Stimulated activated CD4-positive, alpha-beta T cell treated with anti-CD3 and anti-CD28 coated beads, Interleukin-15, amount 100 ng/mL, for 1 hour (primary cell): ENCODE measurements at places on chromosomes 12 and 14.

DNA sequence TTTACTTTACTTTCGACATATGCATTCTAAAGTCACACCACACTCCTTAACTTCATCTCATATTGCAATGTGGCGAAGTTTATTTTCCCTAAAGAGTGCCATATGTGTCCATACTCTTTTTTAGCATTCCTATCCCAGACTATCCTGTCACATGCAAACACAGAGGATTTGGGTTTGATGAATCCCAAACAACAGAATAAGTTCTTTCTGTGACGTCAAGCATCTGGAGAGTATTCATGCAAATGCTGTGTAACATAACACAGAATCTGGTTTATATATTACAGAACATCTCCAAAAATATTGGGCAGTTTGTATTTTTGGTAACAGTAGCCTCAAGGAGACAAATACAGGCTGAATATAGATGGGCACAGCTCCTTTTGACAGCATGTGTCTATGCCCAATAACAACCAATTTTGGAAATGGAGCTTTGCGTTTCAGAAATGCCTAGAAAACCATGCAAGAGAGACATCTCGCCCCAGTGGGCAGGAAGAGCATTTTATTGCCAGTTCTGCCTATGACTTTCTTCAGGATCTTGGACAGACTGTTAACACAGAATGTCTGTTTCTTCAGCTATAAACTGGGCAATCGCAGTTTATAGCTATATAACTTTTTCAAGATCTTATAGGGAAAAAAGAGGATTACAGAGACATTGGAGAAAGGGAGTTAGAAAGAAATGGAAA, 190.8 kb downstream of the ADAMTS20 start:
- DNase-seq = no peak

DNA sequence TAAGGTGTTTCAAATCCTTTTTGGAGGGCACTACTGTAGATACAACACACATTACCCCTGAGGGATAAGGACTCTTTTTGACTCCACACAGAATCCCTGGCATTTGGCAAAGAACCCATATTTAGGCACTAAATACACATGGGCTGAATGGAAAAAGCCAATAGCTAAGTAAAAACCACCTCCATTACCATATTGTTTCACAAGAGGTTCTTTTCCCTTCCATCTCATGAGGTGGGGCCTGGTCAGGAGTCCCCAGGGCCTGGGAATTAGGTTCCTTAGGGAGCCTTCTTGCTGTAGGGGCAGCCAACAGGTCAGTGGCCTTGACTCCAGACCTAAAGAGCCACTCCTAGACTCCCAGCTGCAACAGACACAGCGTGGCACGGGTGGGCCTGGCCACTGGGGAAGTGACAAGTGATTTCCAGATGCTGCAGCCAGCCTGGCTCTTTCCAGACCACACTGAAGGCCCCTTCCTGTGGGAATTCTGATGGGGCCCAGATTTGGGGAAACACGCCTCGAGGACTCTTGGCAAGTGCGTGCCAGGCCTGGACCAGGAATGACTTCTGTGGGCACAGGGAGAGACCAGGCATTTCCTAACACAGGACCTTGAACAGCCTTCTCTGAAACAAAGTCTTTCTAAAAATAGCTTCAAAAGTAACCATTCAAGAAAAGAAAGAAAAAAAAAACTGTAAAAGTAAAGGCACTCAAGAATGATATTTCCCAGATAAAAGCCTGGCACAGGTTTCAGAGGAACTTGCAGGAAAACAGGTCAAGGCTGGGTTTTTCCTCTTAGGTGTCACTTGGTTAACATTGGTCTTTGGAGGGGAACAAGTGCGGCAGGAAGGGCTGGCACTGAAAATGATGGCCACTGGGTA, 18.1 kb downstream of the SSH1 start:
- DNase-seq = no peak

GRCh38 chr14:79856381-79856780, 354.9 kb downstream of the DIO2 start:
- DNase-seq = no peak

DNA sequence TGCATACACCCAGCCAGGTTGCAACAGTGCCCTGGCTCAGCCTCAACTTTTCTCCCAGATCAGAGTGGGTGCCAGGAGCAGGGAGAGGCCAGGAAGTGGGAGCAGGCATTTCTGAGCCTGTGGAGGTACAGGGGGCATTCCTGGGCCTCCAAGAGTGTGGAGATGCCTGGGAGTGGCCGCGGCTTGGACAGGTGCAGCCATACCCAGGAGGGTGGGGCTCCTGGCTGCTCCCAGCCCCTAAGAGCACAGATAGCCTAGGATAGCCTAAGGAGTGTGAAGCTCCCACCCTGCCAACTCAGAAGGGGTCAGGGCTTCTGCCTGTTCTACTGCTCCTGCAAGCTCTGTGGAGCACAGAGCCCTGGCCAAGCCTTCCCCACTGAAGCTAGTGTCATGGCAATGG, 543.4 kb downstream of the RPL10L start:
- DNase-seq = no peak

DNA sequence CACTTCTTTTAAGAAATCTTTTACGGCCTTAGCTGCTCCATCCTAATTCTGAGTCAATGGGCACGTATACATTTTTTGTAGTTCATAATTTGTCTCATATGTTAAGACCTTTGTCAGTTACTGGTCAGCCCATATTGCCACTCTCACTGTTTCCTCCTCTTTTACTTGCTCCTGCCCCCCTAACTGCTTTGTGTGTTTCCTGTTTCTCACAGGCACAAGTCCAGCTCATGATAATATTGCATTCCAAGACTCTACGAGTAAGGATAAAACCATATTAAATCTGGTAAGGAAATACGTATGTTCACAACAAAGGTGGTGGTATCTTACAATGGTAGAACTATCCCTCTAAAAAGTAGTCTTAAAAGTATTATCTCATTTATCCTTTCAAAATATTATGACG, 111.7 kb downstream of the DNAI7 start:
- DNase-seq = no peak

- no peak for DNase-seq
These were observed 71.2 kb downstream of the LGMN start for GRCh38 chr14:92677087-92677668.

DNA sequence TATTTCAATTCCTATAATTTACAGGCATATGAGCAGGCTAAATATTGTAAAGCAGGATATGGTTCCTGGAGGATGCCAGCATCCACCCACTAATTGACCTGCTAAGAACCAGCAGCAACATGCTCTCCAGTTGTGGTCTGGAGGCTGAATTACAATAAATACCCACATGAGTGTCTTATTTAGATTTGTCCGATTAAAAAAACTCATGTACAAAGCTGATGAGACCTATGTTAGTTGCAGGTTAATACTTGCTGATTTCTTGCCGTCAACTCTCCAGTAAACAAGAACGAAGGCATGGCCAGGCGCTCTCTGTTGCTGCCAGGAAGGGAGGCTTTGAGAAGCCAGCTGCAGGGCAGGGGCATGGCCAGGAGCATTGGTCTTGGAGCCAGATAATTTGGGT, 169.3 kb upstream of the PRICKLE1 start:
- DNase-seq = no peak

DNA sequence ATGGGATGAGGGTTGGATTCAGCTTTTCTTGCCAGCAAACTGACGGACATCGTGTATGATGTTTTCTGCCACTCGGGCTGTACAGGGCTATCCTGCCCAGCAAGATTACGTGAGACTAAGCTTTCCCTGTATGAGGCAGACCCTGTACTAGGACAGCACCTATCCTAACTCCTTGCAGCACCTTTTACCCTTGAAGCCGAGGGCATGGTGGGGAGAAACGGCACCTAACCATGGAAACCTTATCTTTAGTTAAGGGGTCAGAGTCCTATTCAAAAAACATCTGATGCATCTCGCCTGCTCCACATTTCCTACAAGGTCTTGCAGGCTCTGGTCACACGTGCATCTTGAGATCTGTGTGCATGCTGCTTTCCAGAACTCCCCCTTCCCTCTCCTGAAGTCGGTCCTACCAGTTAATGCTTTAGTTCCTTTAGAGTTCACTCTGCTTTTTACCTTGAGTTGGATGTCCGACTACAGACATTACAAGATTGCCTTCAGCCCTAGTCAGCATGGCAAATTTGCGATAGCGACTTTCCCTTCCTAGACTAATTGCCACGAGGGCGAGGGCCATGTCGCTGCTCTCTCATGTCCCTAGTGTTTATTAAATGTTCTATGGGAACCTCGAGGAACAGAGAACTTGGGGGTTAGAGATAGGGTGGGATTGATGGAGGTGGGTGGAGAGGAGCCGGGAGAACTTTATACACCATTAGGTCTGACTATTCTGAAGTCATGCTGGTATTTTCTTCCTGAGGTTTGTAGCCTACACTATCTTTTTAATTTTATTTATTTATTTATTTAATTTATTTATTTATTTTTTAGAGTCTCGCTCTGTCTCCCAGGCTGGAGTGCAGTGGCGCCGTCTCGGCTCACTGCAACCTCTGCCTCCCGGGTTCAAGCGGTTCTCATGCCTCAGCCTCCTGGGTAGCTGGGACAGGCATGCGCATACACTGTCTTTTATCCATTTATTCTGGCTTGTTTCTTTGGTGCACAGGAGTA, 6.6 kb downstream of the RAN start:
- no peak for DNase-seq

GRCh38 chr14:22572562-22573058, 16.4 kb downstream of the DAD1 start:
- no peak for DNase-seq

DNA sequence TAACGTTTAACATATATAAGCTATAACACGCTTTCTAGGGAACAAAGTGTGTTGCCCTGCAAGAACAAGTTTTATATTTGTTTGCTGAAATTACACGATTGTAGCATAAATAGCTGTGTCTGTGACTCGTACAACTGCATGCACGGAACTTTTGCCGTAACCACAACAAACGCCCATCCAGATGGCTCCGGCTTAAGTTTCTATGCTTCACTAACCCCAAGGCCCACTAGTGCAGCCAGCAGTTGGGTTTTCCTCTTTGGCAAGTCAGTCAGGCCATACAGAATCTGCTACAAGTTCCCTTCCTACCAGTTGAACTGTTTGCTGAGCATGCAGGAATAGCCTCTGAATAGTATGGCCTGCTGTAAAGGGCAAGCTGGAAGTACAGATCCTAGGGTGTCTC, 12.1 kb downstream of the CSRP2 start:
- no peak for DNase-seq

DNA sequence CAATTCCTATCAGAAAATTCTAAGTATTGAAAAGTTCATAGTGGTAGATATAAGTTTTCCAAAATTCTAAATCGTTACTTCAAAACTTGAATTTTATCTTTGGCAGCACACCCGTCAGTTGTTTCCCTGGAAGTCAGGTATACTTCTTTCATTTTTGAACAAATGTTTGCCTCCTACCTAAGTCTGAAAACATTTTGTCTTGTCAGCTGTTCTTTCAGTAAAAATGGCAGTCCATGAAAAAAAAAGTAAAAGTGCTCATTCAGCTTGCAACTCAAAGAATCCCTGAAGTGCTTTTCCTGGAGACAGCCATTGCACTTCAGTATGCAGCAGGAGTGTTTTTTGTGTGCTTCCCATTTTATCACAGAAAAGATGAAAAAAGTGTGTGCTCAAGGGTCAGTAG, 130.1 kb upstream of the NEDD1 start:
- no peak for DNase-seq

- no peak for DNase-seq
These were observed 57.2 kb upstream of the NTF3 start for GRCh38 chr12:5374713-5375112.

GRCh38 chr12:11513288-11513687, 117.9 kb upstream of the PRB2 start:
- DNase-seq = no peak

- no peak for DNase-seq
These were observed 339.9 kb upstream of the RGS6 start for GRCh38 chr14:71592361-71592760.

- DNase-seq = no peak
These were observed 37.3 kb downstream of the ACTN1 start for GRCh38 chr14:68941820-68942219.

DNA sequence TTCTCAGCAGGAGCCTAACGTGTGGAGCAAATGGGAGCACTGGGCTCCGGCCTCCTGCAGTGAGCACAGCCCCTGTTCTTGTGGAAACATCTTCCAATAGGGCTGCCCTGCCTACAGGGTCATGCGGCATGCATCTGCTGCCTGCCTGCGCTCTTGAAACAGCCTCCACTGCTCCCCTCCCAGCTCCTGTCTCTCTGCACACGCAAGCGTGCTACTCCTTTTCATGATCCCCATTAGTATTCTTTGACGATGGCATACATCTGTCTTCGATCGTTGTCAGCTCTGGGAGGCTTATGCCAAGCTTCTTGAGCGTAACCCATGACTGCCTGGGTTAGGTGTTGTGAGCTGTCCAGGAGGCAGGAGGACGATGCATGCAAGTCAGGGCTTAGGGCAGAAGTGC, 23.1 kb downstream of the NTF3 start:
- DNase-seq = no peak

- DNase-seq = no peak
These were observed 8.7 kb downstream of the C14orf180 start for GRCh38 chr14:104588066-104588857.

GRCh38 chr14:90368946-90369721, 27.7 kb upstream of the CALM1 start:
- DNase-seq = no peak

- no peak for DNase-seq
These were observed 77.3 kb upstream of the CNTN1 start for GRCh38 chr12:40614923-40615322.

DNA sequence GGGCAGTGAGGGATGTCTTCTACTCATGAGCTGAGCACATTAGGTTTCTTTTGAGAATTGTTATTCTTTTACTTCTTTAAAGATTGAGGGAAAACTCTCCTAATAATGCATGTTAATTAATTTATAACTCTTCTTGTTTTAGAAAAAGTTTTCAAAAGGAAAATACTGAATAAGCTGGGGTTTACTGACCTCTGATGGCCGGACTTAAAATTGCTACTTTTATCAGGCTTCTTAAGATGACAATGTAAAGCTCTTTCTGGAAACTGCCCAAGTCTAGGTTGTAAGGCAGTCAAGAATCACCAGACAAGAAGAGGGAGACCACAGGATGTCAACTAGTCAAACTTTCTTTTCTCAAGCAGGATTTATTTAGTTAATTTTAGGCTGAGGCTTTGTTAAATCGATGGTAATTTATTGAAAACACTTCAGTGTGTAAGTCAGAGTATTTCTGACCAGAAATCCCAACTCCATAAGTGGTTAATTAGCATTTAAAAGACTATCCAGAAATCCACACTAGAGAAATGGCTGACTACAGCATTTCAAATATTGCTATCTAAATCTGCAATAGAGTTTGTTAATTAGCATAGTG, 82.1 kb downstream of the AVPR1A start:
- no peak for DNase-seq

- no peak for DNase-seq
These were observed 233.3 kb upstream of the PPFIA2 start for GRCh38 chr12:81992461-81992860.

GRCh38 chr12:26153421-26154154, 28.8 kb upstream of the BHLHE41 start:
- DNase-seq = no peak
